ENCODE measurements at places on chromosomes 11 and 22.

GRCh38 chr22:45680932-45681700 lies 9.5 kb downstream of the ATXN10 start:
- DNase-seq = peak; percentile 83

DNA sequence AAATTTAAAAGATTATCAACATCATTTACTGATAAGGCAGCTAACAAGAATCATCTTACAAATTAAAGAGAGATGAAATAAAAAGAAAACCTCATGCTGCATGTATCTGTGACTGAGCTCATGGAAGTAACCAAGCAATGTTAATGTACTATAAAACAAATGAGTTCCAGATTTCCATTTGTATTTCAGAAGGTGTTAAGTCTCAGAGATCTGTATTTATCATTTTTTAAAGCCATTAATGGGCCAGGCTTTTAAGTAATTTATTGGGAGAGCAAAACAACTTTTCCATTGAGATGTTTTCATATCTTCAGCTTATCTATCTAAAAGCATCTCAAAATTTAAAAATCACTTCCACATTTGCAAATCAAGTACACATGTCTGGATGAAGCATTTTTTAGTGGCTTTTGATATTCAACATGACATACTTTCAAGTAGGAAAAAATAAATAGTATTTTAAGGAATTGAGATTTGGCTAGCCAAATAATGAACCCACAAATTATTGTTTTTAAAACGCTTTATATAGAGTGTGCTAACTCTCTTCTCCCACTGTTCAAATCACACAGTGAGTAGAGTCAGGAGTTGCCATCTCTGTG lies 17.9 kb upstream of the BBOX1 start:
- no peak for DNase-seq

GRCh38 chr22:37314315-37315074 lies 32.2 kb downstream of the CYTH4 start:
- DNase-seq = no peak

- no peak for DNase-seq
Measured at GRCh38 chr11:33718440-33718839, 17.8 kb downstream of the CD59 start.

GRCh38 chr11:13221722-13222121 lies 55.9 kb upstream of the BMAL1 start:
- no peak for DNase-seq

Measured in PC-3 (cell line).